ENCODE measurements at places on chromosomes 6 and 20.

DNA sequence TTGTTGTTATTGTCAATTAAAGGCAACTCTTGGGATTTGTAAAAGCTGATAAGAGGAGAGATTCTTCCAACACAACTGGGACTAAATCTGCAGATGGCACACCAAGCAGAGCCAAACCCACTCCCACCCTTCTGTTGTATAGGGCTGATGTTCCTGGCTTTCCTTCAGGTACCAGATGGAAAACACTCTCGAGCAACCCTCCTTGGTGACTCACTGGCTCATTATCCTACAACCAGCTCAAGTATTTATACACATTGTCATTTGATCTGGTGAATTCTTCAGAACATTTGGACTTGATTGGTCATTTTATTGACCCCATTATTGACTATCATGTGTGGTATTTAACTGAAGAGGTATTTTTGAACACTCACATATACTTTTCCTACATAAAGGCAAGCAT lies 190.3 kb upstream of the PCSK2 start:
- DNase-seq: no peak

- no peak for DNase-seq
Observed at GRCh38 chr20:56542489-56543030, 9.5 kb downstream of the FAM209B start.

GRCh38 chr20:57908704-57909630 lies 199.2 kb upstream of the PMEPA1 start:
- DNase-seq: no peak

DNA sequence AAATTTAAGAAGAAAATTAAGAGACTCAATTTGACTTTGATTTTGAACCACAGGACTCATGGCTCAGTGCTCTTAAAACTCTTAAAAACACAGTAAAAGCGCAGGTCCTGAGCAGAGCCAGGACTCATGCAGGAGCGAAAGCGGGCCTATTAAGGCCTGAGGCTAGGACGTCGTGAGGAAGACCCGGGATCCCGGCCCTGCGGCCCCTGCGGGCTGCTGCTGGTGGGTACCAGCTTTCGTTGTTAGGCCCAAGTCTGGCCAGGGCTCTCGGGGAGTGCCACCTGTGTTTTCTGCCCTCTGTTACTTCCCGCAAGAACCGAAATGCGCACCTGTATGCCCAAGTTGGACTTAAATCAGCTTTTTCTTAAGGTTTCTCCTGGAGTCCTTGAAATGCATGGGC lies 3.4 kb upstream of the PAX1 start:
- no peak for DNase-seq

- DNase-seq: no peak
Observed at GRCh38 chr20:4174909-4175308, 159.6 kb upstream of the RNF24 start.

GRCh38 chr6:89381031-89381430 lies 28.5 kb upstream of the UBE2J1 start:
- no peak for DNase-seq

DNA sequence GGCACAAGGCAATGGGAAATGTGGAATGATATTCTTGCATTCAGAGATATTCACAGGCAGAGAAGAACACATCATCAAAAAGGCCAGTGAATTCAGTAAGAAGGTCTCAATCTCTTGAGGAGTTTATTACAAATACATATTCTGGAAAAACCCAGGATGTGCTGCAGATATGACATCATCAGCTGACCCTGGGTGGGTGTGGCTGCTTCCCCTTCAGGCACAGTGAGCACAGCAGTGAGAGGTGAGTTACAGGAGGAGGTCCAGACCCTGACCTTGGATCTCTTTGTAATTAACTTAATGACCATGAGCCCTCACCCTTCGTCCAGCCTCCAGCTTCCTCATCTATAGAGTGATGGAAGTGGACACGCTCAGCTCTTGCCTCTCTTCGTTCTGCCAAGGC lies 147.5 kb upstream of the SYNDIG1 start:
- no peak for DNase-seq

GRCh38 chr6:25175196-25175595 lies 104.0 kb upstream of the CARMIL1 start:
- peak; percentile 40 for DNase-seq

GRCh38 chr6:1865585-1865984 lies 255.9 kb downstream of the FOXC1 start:
- DNase-seq: no peak

GRCh38 chr20:63319164-63320040 lies 26.4 kb downstream of the COL20A1 start:
- no peak for DNase-seq

- DNase-seq: no peak
Observed at GRCh38 chr6:41278699-41279405, 7.6 kb downstream of the TREM1 start.

DNA sequence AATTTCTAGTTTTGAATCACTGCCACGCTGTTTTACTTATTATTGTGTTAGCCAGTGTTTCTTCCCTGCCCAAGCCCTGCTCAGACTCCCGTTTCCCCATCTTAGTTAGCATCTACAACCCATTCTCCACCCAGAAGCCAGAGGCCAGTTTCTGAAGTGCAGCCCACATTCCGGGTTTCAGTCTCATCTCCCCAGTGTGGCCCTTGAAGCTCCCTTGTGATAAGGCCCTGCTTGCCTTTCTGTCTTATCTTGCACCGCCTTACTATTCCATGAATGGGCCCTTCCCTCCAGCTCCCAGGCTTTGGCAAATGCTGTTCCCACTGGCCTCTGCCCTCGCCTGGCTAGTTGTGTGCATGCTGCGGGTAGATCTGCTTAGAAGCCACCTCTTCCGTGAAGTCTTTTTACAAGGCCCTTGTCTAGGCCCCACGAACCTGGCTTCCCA lies 41.1 kb downstream of the TOX2 start:
- no peak for DNase-seq

GRCh38 chr6:29680904-29681303 lies at the start of gene ZFP57:
ZFP57 (minus strand) TSS chr6:29681152; CDS start chr6:29677003, 4,149 bp downstream.
- DNase-seq: no peak

- DNase-seq: peak; percentile 4
Observed at GRCh38 chr6:51398064-51398705, 579.5 kb downstream of the TFAP2B start.

- DNase-seq: no peak
Observed at GRCh38 chr6:99364026-99364425, 14.6 kb upstream of the FAXC start.

DNA sequence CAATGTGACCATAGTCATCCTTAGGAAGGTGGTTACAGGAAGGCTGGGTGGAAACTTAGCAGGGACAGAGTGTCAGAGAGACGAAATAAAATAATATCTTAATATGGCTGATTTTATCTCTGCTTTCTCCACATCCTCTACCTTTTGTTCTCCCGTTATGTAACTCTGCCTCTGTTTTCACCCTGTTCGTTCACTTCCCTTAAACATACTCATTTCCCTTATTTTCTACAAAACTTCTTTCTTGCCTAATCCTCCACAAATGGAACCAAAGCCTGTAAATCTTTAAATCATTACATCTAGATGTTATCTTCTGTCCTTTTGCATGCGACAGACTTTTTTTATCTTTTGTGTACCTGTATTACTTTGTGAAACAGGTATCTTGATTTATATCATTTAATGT lies 23.3 kb upstream of the CRIP3 start:
- no peak for DNase-seq

GRCh38 chr6:21151119-21151518 lies 442.4 kb upstream of the SOX4 start:
- DNase-seq: no peak

- no peak for DNase-seq
Observed at GRCh38 chr20:24915440-24915839, 33.6 kb upstream of the CST7 start.

- no peak for DNase-seq
Observed at GRCh38 chr6:139448998-139449610, 74.7 kb upstream of the CITED2 start.

DNA sequence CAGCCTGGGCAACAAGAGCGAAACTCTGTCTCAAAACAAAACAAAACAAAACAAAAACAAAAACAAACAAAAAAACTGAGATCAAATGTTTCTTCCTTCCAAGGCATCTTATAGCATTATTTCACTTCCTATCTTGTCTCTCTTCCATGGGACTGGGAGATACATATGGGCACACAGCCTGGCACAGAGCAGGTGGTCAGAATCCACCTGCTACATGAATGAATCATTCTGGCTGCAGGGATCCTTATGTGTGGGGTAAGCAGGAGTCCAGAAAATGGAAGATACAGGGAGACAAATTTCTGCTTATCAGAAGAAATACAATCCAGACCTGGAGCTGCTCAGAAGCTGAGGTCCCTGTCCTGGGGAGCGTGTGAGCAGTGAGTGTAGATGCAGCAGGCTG lies 18.2 kb upstream of the CCM2L start:
- no peak for DNase-seq

GRCh38 chr6:52725143-52725534 lies 38.1 kb downstream of the GSTA2 start:
- no peak for DNase-seq

GRCh38 chr6:157099912-157100593 lies 223.3 kb downstream of the TMEM242 start:
- DNase-seq: no peak

GRCh38 chr6:14426281-14426680 lies 308.7 kb downstream of the CD83 start:
- no peak for DNase-seq

- DNase-seq: no peak
Observed at GRCh38 chr20:50099565-50099991, 13.4 kb downstream of the UBE2V1 start.

GRCh38 chr20:60559462-60559861 lies 601.2 kb downstream of the CDH26 start:
- DNase-seq: no peak

DNA sequence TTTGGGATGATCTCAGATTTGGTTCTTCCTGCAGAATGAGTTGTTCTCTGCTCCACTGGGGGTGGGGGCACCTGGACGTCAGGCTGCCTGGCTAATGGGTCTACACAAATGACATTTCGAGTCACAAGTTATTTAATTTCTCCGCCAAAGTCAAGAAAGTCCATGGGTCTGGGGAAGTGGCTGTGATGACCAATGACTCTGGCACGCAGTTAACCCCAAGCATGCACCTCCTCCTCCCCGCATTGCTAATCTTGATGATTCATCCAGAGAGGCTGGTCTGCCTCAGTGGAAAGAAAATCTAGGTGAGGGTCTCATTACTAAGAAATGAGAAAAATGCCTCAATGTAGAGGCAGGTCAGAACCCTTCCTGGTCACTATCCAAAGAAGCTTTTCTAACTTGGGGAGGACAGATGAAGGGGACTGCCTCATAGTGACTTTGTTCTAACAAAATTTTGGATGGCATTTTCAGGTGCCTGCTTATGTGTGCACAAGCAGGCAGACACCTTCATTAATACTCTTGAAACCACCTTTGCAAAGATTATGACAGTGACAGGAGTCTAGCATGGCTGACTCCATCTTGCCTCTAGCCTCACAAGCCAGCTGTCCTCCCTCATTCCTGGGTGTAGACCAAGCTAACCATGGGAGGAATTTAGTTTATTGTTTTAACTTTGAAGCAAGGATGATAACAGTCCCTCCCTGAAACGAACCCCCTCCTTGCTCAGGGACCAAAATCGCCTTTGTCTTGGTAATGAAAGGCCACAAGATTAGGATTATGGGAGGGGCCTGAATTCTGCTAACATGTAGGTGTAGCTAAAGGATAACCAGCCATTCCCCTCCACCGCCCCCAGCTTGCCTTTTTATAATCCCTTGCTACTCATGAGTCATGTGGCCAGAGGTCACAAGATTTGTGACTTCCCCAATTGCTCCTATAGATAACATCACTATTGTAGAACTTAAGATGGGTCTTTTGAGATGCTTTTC lies 98.6 kb upstream of the MRPS10 start:
- DNase-seq: peak; percentile 80

All from SW 1271 (cell line).